ENCODE measurements at places on chromosomes 5 and 9.

DNA sequence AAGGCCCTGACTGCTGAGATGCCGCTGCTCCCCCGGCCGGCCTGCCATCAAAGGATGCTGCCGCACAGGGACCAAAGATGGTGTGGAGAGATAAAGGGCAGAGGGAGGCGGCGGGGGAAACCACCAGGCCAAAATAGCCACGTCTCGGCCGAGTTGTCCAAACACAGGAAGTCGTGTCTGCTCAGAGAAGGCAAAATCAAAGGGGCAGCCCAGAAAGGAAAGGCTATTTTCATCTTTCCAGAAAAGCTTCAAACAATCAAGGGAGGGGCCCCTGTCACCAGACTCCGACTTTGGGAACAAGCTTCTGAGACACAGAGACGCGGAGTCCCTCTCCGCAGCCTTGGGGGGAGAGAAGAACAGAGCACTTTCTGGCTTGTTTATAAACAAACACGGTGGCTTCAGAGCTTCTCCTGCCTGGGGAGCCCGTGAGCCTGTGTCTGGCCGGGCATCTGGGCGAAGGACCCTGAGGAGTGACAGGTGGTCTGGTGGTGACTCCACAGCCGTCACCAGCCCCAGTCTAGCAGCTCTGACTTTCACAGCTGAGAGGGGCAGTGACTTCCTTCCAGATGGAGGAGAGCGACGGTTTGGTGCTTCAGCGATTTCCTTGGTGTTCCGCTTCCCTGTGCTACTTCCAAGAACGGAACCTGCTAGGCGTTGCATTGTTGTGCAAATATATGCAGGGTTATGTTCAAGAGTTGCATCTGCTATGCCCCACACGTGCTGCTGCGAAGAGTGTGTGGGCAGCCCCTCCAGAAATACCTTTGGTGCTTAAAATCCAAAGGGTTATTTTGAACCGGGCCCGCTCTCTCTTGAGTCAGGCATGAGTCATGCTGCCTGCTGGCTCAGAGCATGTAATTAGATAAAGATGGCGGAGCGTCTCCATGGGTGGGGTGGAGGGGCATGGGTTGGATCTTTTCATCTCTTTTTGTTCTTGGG is 24.0 kb downstream of the ADAMTSL2 start:
- no peak for DNase-seq

DNA sequence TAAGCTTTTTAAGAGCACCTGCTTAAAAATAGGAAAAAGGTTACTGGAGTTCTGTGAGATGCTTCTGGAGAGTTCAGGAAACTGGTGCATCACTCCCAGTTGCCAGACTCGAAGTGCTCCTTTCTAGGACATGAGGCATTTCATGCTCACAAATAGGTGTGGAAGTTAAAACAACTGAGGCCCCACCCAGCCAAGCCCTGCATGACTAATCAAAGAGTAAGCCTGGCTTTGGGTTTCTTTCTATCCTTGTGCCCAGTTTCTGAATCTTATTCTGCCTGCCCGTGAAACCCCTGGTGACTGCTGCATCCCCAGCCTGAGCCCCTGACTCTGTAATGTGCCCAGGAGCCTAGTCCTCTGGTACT is 7.7 kb downstream of the SPINK9 start:
- DNase-seq, result no peak

- no peak for DNase-seq
Observed at GRCh38 chr5:126976520-126977172, 53.7 kb downstream of the MARCHF3 start.

- DNase-seq, result no peak
Observed at GRCh38 chr5:84450617-84451414, 66.1 kb upstream of the EDIL3 start.

Measured in aorta (tissue), 5 donors.